NCI-H510A (cell line): ENCODE measurements at places on chromosomes 13 and 19.

DNA sequence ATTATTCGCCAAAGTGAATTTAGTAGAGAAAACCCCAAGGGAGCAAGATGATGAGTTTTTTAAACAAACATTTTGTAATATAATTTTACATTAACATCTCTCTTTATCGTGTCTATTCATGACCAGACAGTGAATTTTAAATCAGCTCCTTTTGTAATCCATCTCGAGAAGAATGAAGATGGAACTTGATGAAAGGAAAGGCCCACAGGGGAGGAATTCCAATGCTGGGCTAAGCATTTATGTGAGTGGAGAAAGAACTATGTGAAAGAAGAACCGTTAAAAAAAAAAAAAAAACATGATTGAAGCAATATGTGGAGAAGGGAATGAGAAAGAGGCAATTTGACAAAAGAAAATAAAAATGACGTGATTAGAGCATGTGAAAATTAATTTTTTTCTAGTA is 170.6 kb downstream of the KCTD12 start:
- DNase-seq: no peak

DNA sequence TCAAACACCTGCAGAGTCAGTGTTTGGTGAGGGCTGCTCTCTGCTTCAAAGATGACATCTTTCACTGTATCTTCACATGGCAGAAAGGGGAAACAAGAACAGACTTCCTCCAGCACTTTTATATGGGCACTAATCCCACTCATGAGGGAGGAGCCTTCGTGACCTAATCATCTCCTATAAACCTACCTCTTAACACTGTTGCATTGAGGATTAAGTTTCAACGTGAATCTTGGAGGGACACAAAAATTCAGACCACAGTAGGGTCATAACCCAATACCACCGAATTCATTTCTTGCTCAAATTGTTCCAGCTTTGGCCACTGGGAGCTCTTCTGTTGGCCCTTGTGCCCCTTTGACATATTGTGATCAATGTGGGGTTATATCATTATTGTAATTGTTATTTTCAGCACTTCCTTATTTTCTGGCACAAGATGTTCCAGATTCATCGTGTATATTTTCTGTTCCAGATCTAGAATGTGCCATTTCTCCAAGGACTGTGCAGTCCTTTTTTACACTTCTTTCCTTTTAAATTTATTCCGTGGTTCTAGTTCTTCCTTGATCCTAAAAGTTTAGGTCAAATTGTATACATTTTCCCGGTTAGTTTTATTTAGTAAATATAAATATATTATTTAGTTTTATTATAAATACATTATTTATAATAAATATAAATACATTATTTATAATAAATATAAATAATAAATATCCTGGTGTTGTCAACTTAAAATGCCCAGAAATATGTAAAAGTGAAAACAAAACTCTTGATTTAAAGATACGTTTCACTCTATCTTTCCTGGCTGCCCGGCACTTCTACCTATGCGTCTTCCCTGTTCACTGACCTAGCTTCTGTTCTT is 35.5 kb upstream of the IGFL4 start:
- no peak for DNase-seq

DNA sequence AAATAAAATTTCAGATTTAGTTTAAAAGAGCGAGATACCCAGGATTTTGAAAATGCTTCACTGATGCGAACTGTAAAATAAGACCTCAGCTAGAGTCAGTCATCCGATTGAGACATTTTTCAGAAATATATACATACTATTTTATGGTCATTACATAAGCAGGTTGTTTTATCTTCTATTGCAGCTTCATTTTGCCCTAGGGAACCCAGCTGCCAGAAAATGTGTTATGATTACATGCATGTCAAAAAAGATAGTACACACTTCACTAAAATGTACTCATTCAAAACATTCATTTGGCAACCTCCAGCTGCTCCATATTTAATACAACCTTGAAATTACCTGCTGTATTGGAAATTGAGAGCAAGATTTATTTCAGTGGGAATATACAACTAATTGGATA is 483.8 kb upstream of the SLITRK6 start:
- no peak for DNase-seq

GRCh38 chr19:50873056-50873455 is at the start of gene KLK2:
Gene KLK2, plus strand, starts transcription at chr19:50873439. Its CDS starts 35 bp downstream, at chr19:50873474.
- no peak for DNase-seq

- peak; percentile 78 for DNase-seq
Measured at GRCh38 chr19:5968431-5969373, 9.2 kb downstream of the RANBP3 start.

GRCh38 chr13:37168151-37168550 is 62.7 kb upstream of the CSNK1A1L start:
- DNase-seq: no peak

- no peak for DNase-seq
Measured at GRCh38 chr19:10855879-10856522, 7.8 kb downstream of the C19orf38 start.

DNA sequence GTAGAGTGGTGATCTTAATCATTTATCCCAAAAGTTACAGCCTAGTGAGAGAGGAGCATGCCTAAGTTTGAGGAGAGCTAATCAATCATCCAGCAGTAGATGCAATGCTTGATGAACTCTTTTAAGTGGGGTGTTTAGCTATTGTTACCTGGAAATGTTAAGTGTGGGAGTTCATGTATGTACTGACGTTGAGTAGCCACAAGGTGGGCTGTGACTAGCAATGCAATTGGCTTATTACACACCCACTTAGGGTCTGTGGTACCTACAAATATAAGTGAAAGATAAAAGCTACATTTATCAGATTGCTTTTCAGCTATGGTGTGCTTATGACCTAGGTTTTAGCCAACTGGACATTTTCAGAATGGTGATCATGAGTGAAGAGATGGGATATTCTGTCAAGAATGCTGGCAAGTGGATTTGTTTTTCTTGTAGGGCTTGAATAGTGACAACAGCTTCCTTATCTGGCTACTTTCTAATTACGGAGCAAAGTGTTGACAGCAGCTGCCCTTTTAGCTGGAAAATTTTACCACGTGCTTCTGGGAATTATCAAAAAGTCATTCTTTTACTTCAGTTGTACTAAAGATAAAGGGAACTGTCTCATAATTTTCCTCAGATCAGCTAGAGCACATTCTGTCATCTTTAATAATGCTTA is 170.6 kb downstream of the POSTN start:
- no peak for DNase-seq

GRCh38 chr19:14091813-14092462 is 1.4 kb upstream of the SAMD1 start:
- no peak for DNase-seq

GRCh38 chr19:56314018-56314380 is 640 bp downstream of the ZSCAN5A start:
- no peak for DNase-seq

- no peak for DNase-seq
Measured at GRCh38 chr19:12727745-12728433, 4.2 kb upstream of the TNPO2 start.

- no peak for DNase-seq
Measured at GRCh38 chr19:11005521-11005920, 44.7 kb downstream of the SMARCA4 start.

GRCh38 chr19:35832054-35832453 is 19.4 kb upstream of the PRODH2 start:
- DNase-seq: no peak

DNA sequence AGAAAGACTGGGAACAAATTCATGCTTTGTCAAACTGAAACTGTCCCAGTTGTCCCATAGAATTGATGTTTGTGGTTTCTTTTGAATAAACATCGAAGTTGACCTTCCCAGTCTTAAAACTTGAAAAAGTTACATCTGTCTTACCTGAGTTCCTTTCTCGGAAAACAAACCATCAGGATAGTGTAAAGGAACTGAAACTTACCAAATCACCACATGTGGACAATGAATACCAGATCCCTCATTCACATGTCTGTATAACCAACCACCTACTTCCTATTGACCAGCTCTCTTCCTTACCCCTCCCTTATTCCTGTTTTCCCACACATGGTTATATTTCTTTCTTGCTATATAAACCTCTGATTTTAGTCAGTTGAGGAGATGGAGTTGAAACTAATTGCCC is 791.7 kb upstream of the PCDH20 start:
- no peak for DNase-seq

GRCh38 chr19:53246498-53246897 is 8.2 kb downstream of the ZNF677 start:
- no peak for DNase-seq

GRCh38 chr19:18304458-18305310 is 18.2 kb downstream of the LSM4 start:
- peak; percentile 78 for DNase-seq

- no peak for DNase-seq
Measured at GRCh38 chr19:30046522-30046921, 104.5 kb downstream of the URI1 start.

DNA sequence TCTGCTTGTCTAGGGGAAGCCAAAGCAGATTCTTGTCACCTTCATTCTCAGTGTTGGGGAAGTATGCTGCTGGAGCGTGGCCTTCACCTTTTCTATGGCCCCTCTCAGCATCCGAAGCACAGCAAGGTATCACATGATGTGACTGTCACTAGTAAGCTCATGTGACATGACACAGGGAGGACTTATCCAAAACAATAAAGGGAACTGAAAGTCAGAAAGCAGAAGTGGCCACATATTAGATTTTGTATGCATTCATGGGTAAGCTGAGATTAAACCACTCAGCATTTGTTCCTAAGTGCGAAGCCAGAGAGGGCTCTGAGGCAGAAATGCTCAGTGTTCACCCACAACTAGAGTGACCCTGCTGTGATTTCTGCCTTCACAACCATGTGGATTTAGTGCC is 72.8 kb upstream of the PCDH8 start:
- DNase-seq: no peak

DNA sequence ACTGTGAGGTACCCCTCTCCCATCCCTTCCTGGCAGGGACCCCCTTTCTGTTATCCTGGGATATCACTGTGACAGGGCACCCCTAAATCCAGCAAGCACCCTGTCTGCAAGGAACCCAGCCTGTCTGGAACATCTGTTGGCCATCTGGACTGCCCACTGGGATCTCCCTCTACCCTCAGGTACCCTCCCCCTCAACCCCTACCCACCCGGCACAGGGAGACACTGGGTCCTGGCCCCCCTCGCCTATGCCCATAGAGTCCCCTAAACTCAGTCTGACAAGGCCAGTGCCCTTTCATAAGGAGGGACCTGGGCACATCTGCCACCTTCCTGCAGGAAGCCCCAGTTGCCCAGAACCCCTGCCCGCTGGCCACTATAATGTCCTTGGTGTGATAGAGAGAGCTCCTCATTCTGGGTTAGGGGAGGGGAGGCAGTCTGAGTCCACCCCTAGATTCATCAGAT is 2.8 kb upstream of the SLC27A5 start:
- no peak for DNase-seq

DNA sequence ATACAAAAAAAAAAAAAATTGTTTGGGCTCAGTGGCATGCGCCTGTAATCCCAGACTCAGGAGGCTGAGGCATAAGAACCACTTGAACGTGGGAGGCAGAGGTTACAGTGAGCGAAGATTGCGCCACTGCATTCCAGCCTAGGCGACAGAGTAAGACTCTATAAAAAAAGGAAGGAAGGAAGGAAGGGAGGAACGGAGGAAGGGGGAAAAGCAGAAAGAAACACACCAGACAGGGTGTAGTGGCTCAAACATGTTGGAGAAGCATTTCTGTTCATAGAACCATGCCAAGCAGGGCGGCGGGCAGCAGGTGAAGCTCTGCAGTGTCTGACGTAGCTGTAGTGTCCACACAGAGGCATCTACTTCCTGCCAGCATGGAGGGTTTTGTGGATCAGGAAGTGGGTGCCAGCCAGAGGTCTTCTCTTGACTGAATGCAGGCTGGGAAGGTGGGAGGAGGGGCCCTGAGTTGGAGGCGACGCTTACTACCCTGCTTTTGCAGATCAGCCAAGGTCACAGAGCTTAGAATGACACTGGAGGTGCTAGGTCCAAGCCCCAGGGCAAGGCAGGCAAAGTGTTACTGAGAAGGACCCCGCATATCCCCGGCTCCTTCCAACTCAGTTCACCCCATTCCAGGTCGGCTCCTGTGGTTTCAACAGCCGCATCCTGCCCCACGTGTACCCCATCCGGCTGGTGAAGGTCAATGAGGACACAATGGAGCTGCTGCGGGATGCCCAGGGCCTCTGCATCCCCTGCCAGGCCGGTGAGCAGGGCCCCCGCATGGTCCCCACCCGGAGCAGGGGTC is 11.6 kb upstream of the PGLS start:
- peak; percentile 39 for DNase-seq

GRCh38 chr13:28498481-28499115 is 3.7 kb upstream of the FLT1 start:
- no peak for DNase-seq

DNA sequence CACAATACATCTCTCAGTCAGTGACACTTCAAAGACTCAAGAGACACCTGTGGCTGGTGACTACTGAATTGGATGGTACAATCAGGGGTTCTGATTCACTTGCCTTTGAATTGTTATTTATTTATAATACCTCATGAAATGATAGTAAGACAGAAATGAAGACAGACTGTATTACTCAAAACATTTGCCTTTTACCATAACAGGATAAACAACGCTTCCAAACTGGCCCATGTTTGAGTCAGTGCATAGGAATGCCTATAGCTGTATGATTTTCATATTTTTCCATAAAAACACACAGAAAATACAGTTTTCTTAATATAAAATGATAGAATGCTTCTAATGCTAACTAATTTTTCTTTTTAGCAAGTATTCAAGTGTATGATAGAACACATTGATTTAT is 59.5 kb upstream of the FGF14 start:
- no peak for DNase-seq

DNA sequence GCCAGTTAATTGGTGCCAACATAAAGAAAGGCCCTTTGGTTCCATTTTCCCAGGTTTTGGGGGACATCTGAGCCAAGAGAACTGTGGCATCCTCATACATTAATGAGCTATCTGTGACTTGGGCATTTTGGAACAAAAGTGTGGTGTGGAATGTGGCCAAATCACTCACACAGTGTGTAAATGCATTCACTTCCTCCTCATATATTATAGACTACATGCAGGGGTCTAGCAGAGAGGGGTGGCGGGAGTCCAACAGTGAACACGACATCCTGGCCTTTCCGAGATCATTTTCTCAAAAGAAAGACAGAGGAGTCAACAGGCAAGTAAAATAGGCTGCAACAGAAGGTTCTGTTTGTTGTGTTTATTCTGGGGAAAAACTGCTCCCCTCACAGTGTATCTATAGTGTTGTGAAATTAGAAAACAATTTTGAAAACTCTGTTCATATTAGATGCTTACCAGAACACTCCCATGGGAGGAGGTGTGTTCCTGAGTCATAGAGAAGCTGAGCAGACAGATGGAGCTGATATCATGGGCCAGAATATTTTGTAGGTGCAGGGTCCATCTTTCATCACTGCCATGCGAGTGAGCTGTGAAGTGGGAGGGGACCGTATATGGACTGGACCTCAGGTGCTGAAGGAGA is 36.9 kb downstream of the PABPC3 start:
- no peak for DNase-seq

DNA sequence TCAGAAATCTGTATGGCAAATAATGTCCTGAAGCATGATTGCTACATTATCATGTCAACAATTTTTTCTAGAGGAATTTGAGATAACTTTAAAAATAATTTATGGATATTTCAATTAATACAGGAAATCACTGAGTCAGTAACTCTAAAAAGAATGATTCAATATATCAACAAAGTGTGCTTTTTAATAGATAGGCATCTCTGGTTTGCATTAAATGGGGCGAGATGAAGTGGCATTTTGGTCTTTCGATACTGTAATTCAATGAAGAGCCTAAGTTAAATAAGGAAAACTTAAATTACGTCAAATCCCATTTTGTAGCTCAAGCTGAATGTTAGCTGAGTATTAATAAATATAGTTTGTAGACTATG is 342.8 kb downstream of the DACH1 start:
- DNase-seq: no peak

- no peak for DNase-seq
Measured at GRCh38 chr13:31192306-31192705, 7.5 kb upstream of the B3GLCT start.
